ENCODE measurements at places on chromosomes 1 and 21. TPM values are rescaled to one million over a fixed set of nuclear protein-coding genes. Genes with fewer than 3 reads are reported as not detected.

ZNF670 gene
- total RNA-seq = 4.0 TPM

BGLAP gene
- not detected for total RNA-seq

SLC44A3 gene
- total RNA-seq = 1.5 TPM

IFI44L gene
- 2.8 TPM for total RNA-seq

STUM gene
- total RNA-seq = 0.35 TPM

NCF2 gene
- 7.7 TPM for total RNA-seq

FCAMR gene
- total RNA-seq = not detected

SIM2 gene
- 1.7 TPM for total RNA-seq

AUNIP gene
- 1.6 TPM for total RNA-seq

COL9A2 gene
- total RNA-seq = 0.12 TPM

BNIPL gene
- not detected for total RNA-seq

LRRC8C gene
- total RNA-seq = 36.6 TPM

WNT9A gene
- total RNA-seq = 3.7 TPM

TCHH gene
- total RNA-seq = 0.12 TPM

FCRL4 gene
- total RNA-seq = not detected

C1orf210 gene
- not detected for total RNA-seq

HRNR gene
- not detected for total RNA-seq

ATP6V0B gene
- total RNA-seq = 103 TPM

HTR6 gene
- not detected for total RNA-seq

FAM151A gene
- total RNA-seq = not detected

RYR2 gene
- total RNA-seq = not detected

KRTAP19-3 gene
- total RNA-seq = not detected

INAVA gene
- total RNA-seq = 2.3 TPM

CFAP107 gene
- not detected for total RNA-seq

C21orf58 gene
- total RNA-seq = 1.6 TPM

ITGB2 gene
- not detected for total RNA-seq

ERG gene
- total RNA-seq = 118 TPM

SLC25A33 gene
- 6.2 TPM for total RNA-seq

SIKE1 gene
- 39.7 TPM for total RNA-seq

GJA4 gene
- total RNA-seq = 62.1 TPM

NTRK1 gene
- not detected for total RNA-seq

DYRK3 gene
- total RNA-seq = 15.8 TPM

AIM2 gene
- not detected for total RNA-seq

LIPI gene
- not detected for total RNA-seq

EXTL1 gene
- not detected for total RNA-seq

PGM1 gene
- total RNA-seq = 29.2 TPM

SHCBP1L gene
- total RNA-seq = not detected

GORAB gene
- 9.7 TPM for total RNA-seq

FMO2 gene
- not detected for total RNA-seq

CELA3A gene
- total RNA-seq = not detected

ARMH1 gene
- total RNA-seq = not detected

BPNT1 gene
- total RNA-seq = 29.3 TPM

RNU1-3 gene
- total RNA-seq = under 0.01 TPM

PLEKHN1 gene
- 1.4 TPM for total RNA-seq

C1orf116 gene
- total RNA-seq = not detected

UMODL1 gene
- total RNA-seq = not detected

TIE1 gene
- 640 TPM for total RNA-seq

EFNA3 gene
- 1.5 TPM for total RNA-seq

VWA5B1 gene
- total RNA-seq = not detected

LCA5L gene
- total RNA-seq = 0.53 TPM

CD84 gene
- not detected for total RNA-seq

ETV3L gene
- total RNA-seq = not detected

LAX1 gene
- total RNA-seq = not detected
